ENCODE measurements at places on chromosomes 2 and 18.

DNA sequence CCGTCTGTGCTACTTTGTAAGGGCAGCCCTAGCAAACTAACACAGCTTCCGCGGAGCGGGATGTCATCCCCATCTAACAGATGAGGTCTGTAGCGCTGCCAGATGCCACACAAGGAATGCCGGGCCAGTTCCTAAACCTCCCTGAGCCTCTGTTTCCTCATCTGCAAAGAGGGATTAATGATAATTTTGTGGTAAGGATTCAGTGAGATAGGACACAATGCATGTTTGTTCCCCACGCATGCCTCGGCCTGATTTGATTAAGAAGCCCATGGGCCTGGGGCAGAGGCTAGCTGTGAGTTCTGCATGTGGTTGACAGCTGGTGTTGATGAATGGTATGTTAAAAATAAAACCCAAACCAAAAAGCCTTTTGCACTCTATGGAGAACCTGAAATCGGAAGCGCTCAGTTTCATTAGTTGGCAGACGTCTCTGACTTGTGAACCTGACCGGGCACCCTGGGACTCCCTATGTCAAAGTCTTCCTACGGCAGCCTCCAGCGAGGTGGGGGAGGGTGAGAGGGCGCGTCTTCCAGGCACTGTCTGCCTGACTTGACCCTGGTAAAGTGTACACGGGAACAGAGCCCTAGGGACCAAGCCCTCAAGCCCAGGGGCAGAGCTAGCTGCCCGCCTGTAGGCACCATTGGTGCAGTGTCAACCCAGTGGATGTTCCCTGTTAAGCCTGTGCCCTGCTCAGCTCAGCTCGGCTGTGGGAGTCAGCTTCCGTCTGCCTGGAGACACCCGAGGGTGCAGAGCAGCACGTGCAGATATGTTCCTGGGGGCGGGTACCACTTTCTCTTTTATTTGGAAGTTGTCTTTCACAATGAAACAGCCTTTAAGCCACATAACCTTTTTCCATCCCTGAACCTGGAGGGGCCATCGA is 14.8 kb upstream of the INHBB start:
- no peak for DNase-seq

DNA sequence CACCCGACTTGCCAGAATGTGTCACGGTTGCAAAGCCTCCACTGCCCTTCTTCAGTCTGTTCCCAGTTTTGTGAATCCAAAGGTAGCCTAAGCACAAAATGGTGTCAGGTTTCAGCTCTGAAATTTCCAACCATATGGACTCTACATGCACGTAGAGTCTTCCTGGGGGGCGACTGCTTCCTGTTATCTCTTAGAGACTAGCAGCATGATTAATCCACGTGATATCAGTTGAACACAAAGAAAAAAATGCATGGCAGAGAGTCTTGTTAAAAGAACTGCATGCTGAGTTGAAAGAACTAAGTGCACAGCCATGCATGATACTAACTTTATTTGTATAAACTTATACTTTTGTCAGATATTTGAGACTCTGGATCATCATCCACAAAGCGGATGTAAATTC is 404.4 kb downstream of the SOCS6 start:
- no peak for DNase-seq

- DNase-seq = no peak
Measured at GRCh38 chr2:240578110-240578450, 8.5 kb upstream of the CAPN10 start.

DNA sequence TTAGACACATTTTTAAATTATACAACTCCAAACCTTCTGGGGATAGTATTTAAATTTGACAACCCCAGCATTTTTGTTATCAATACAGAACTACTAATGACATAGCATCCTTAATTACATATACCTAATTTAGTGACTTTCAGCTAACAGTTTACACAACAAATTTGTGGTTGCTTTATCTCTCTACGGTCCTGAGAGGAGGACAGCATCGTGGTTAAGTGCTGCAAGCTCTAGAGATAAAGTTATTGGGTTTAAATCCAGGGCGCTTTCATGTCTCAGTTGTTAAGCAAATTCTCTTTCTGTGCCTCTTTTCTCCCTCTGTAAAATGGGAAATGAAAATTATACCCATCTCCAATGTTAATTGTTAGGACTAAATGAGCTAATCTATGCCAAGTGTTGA is 129.3 kb downstream of the METTL4 start:
- DNase-seq = no peak

DNA sequence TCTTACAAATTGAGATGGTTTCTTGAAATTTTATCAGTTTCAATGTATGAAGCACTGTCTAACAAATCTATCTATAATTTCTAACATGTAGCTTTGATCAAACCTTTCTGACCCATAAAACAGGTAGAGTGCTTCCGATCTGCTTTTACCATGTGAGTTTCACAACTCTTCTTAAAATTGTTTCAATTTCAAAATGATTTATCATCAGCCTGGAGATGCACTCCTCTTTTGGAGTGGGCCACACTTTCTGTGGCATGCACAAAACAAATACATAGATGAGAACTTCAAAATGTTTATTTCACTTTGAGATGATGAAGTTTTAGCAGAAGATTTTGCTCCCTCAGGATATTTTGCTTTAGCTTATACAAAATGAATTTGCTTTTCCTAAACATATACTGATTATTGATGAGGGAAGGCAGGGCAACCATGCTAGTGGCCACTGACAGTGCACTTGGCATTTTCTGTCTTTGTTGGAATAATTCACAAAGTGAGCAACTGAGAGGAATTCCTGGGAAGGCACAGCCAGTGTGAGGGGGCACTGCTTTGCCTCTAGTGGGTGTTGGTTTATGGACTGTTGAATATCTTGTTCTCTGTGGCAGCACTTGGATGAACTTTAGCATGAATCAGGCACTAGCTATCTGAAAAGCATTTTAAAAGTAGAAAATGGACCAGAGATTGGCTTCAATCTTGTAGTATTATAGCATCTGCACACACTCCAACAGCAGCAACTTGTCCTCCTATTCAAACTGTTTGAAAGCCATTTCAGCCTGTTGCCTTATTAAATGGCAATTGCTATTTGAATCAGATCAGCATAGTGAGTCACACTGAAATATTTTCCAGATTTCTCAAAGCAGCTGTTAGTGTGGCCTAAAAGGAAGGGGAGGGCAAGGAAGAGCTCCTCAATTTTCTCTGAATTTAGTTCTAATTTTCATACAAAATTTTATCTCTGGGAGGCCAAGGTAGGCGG is 193.2 kb downstream of the CCDC85A start:
- DNase-seq = no peak

DNA sequence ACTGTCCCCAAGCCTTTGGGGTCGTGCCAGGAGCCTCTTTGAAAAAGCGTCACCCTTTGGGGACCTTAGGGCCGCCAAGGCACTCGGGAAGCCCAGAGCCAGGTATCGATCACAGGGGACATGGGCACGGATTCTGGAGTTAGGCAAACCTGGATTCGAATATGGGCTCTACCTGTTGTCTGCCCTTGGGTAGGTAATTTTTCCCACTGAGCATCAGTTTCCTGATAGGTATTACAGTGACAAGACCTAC is 9.3 kb downstream of the TMEM198 start:
- no peak for DNase-seq

GRCh38 chr2:236762628-236763027 is 193.0 kb downstream of the ACKR3 start:
- DNase-seq = no peak

All from uterus (tissue), 4 donors.